ENCODE measurements at places on chromosomes 3 and 15.

GRCh38 chr15:76439542-76439941 lies 103.0 kb downstream of the ISL2 start:
- no peak for DNase-seq

DNA sequence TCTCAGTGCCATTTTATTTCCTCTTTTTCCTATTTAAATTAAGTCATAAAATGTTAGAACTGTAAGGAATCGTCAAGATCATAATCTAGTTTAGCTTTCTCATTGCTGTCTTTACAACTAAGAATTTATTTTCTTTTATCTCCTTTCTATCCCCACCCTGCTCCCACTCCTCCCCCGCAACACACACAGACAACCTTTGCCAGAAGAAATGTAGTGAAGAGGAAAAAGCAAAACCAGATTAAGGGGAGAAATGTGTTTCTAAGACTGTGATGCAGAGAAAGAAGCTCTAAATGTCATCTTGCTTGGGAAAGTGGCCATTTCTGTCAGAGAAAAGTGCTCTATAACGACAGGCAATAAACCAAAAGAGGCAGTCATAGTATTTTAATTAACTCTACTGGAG lies 78.3 kb upstream of the MLF1 start:
- DNase-seq = no peak

DNA sequence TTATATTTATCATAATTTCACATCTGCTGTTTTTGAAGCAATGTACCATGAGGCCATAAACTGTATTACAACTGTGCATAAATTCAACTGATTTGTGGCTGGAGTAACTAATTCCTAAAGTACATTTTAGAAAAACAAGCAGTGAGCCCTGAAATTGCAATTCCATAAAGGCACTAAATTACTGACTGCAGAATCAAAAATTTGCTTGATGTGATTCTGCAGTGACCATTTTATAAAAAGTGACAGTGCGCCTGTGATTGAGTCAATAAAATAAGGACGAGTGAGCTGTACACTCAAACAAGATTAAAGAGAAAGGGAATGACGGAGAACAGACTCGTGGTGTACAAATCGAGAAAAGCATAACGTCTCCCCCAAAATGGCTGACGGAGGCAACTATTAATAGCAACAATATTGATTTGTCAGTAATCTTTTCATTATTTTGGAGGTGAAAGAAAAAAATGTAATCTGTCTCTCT lies 121.4 kb upstream of the MEIS2 start:
- no peak for DNase-seq

GRCh38 chr3:197522881-197523441 lies 32.8 kb downstream of the BDH1 start:
- DNase-seq = no peak

- peak; percentile 62 for DNase-seq
These were observed 3.0 kb upstream of the MAP1A start for GRCh38 chr15:43514241-43515057.

All from activated naive CD4-positive, alpha-beta T cell treated with anti-CD3 and anti-CD28 coated beads, Interleukin-2, amount 10 ng/mL, durations not matched to agents 7 days and 5 days (primary cell).